ENCODE measurements at places on chromosomes 2 and 18.

- no peak for DNase-seq
Measured at GRCh38 chr18:61334491-61334850, 1.2 kb downstream of the CDH20 start.

DNA sequence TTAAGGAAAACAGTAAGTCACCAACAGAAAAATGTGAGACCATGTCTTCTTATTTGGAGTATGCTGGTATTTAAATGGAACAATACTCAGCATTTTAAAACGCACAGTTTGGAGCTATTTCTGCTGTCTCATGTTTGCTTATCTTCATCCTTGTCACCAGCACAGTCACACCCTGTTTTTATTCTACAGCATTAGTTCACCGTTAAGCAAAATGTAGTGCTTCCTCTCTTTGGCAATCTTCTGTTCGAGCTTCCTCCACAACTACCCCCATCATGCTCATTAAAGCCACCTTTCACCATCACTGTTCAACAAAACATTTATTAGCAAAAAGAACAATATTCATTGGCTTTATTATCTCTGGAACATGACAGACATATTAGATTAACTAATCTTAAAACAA is 64.0 kb downstream of the SLC40A1 start:
- DNase-seq, result no peak

DNA sequence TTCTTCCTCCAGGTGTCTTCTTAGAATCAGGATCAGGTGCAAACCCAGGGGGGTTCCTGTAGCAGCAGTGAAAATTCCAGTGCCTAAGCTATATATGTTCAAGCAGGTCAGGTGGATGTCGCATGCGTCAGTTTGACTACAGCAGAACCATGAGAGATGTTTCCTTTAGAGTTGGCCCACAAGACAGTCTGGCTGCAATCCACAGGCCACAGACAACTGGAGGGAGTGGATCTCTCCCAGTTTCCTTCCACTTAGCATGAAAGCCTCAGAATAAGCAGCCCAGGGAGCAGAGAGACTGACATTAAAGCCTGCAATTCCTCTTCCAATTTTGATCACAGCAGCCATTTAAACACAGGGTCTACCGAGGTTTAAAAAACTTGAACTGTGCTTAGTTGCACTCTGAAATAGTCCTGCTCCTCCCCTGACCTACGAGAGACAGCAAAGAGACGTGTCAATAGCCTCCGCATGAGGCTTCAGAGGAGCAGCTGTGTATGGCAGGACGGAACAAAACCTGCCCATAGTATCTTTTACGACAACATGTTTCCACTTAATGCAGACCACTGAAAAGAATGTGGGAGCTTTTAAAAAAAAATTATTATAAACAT is 988 bp upstream of the KCNE4 start:
- DNase-seq, result no peak

DNA sequence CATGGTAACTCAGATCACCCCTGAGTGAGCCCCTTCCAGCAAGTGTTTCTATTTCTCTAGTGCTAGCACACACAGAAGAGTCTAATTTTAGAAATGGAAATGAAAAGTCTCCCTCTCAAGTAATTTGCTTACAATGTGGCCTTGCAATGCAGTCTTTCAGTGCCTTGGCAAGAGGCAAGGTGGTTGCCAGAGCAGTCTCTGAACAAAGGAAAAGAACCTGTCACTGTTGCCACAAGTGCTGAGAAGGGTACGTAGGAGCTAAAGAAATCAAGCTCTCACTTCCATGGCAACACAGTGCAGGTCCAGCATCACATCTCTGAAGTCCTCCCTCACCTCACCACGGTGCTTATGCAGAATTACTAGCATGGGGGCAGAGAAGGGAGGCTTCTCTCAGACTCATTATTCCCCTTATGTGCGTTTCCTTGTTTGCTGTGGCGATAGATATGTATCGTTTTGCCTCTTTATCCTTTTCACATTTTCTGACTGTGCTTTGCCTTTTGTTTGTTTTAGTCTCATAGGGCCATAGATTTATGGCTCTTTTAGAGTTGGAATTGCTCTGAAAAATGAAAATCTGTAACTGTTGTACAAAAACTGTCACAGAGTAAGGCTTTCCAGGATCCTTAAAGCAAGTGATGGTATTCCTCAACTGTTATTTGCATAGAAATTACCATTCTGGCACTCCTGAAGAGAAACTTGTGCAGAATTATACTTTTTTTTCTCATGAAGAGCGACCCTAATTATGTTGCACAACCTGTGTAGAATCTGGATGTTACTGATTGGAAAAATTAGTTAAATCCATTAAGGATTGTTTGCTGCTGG is 164.8 kb downstream of the CCDC85A start:
- DNase-seq, result no peak

GRCh38 chr2:46521215-46521683 is 41.9 kb downstream of the TMEM247 start:
- DNase-seq, result no peak
